ENCODE measurements at places on chromosomes 5 and 9. TPM values are rescaled to one million over a fixed set of nuclear protein-coding genes. Genes with fewer than 3 reads are reported as not detected.
A peak's percentile ranks its signal among the peaks of the same experiment; 100 is the strongest.

Gene PCDHA4
- 1.4 TPM for total RNA-seq

GRCh38 chr9:92611621-92612285 is 58.2 kb downstream of the IPPK start:
- DNase-seq, result peak; percentile 75

Gene GDA
- 1.8 TPM for total RNA-seq

- no peak for DNase-seq
Measured at GRCh38 chr5:171821286-171821685, 35.7 kb downstream of the SMIM23 start.

GRCh38 chr9:38656896-38657295 is 36.5 kb upstream of the ANKRD18A start:
- DNase-seq, result no peak

Gene PCDHGC4
- 7.9 TPM for total RNA-seq

GRCh38 chr5:58263296-58263695 is 196.6 kb downstream of the PLK2 start:
- no peak for DNase-seq

DNA sequence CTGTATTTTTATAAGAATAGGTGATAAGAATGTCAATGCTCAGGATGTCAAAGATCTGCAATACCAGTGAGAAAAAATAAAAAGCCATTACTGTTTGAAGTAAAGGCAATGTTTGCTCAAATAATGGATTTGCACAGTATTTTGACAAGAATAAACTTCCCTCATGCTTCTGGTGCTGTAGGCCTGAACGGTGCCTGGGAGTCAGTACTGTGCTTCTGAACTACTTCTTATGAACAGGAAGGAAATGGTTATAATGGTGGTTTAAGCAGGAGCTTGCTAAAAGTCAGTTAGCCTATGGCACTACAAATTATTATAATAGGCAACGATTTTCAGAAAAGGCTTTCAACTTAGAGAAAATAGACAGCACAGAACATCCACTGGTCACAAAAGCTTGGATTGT is 548.3 kb upstream of the CDH18 start:
- DNase-seq, result no peak

DNA sequence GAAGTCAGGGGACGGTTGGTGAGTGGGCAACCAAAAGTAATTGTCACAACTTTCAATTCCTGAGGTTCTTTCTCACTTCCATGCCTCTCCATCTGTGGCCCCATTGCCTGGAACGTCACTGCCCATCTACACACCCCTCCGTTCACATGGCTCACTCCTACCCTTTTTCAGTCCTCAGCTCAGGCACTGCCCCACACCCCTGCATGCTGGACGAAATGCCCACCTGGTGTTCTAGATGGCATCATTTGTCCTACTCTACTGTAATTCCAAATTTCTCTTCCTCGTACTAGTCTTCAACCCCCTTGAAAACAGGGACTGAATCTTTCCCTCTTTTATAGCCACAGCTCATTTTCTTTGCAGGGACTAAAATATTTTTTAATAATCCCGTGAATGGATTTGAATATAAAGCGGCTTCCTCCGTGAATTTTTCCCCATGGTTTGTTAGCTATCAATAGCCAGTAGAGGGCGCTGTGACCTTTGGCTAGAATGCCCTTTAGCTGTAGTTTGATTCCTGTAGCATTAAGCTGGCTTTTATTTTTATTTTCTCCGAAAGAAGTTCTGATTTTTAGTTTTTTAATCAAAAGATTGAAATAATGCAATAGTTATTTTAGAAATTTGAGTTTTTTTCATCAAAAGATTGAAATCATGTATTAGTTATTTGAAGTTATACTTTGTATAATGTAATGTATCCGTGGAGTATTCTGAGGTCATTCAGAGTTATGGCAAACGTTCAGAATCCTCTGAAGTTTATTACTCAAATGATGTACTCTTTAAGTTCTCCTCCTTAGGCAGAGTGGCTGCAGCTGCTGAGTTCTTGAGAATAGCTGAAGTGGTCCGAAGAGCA is 232.1 kb downstream of the SH3GL2 start:
- peak; percentile 88 for DNase-seq

- DNase-seq, result no peak
Measured at GRCh38 chr5:10122076-10122726, 127.5 kb downstream of the ATPSCKMT start.

Gene PCA3
- 0.62 TPM for total RNA-seq

- no peak for DNase-seq
Measured at GRCh38 chr5:63145167-63145566, 566.5 kb downstream of the LRRC70 start.

Gene PKN3
- 5.9 TPM for total RNA-seq

DNA sequence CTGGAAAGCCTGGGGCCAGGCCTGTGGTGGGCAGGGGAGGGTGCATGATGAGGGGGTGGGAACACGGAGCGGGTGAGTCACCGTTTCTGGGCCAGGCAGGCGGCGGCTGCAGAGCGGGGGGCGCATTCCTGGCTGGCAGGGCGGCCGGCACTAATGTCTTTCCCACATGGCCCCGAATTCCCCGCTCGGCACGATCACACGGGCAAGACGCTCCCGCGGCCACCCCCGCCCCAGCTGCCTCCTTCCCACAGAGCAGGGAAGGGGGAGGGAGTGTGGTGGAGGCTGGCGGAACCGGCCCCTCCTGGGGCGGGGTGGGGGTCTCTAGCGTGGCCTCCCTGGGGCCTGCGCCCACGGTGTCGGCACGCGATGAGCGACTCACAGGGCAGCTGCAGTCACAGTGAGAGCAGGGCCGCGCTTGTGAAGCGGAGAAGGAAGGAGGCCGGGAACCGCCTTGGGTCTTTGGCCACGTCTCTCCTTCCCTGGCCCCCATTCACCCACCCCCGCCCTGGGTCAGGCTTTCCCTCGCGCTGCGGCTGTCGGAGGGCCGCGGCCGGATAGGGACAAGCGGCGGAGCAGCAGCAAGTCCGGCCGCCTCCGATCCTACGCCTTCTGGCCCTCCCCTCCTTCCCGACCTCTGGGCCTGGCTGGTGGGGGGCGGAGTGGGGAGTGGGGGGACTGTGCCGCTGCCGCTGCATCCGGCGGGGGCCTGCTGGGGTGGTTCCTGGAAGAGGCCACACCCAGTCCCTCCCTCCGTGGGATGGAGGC is 48.9 kb downstream of the CXXC5 start:
- DNase-seq, result peak; percentile 93

Gene ECM2
- 27.5 TPM for total RNA-seq

- DNase-seq, result no peak
Measured at GRCh38 chr5:56350011-56350596, 117.0 kb upstream of the ANKRD55 start.

All from tongue (tissue), 3 donors.